ENCODE measurements at places on chromosomes 5 and 9.

DNA sequence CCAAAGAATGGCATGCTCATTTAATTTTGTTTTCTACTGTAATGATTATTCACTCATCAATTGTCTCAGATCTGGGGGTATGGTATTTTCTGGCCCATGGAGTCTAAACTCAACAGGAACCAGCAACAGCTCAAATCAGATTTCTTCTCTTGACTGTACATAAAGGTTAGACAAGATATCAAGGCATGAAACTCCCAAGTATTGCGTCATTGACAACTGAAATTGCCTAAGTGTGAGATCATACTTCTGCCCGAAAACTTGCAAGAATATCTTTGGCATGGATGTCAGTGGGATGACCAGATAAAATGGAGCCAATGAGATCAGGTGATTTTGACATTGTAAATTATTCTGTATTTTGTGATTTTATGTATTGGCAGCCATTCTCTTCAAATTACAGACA lies 141.7 kb upstream of the STK32A start:
- DNase-seq, result no peak

DNA sequence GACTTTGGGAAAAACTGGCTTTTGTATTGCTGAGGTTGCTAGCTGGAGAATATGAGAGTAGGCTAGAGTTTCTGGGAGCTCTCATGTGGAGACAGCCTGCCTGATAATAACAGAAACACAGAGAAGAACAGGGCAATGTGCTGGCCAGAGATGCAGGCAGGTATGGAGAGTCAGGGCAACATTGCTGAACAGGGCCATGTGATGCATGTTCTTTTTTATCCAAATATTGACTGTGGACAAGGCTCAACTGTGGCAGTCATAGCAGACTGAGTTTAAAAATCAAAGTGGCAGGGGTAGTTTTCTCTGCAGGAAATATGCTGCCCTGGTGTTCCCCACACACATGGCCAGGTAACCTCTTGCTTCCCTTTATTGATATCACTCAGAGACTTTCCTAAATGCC lies 381.1 kb downstream of the RASEF start:
- DNase-seq, result no peak

DNA sequence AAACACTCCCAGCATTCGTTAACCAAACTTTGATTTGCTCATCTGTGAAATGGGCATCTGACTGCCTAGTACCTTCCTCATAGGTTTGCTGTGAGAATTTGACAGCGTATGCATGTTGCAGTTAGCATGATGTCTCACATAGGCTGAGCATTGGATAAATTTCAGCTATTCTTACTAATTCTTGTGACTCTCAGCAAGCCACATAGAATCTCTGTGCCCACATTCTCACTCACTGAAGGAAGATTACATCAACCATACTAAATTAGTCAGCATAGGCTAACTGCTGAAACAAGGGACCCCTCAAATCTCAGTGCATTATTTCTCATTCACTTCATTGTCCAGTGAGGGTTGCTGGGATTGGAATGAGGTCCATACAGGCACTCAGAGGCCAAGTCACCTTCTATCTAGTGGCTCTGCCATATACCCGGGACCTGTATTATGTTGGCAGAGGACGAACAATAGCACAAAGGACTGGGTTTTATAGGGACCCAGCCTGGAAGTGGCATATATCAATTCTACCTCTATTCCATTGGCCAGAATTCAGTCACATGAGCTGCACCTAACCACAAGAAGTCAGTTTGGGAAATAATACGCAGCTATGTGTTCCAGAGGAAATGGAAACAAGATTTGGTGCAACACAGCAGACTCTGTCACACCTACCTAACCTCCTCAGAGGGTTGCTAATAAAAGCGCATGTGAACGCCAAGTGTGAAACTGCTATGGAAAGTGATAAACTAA lies 4.2 kb upstream of the PTGER4 start:
- no peak for DNase-seq

DNA sequence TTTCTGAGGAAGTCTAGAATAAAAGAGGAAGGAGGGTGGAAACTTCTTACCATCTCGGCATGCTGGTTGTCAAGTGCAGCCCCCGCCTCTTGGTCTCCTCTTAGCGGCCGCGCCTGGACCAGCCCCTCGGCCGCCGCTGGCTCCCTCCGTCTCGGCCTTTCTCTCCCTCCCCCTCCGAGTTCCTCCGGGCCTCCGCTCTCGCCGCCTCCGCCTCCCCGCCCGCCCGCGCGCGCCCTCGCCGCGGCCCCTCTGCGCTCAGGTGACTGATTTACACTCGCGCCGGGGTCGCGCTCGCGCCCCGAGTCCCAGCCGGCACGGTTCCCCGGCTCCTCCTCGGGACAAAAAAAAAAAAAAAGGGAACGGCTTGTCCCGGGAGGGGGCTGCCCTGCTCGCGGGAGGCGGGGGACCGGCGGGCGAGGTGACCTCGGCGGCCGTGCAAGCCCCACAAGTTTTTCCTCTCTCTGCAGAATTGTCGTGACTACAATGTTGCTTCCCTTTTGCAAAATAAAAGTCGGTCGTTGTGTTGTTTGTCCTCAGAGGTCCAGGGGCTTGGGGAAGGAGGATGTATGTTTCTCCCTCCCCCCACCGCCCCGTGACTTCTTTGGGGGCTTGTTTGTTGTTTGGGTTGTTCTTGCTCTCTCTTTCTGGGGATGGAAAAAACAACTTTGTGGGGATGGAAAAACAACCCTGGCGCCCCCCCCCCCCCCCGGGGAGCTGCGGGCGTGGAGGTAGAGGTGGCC lies at the start of gene BNC2:
Gene BNC2, minus strand, starts transcription at position 75 of the 740 bp plus-strand sequence. Its CDS starts 22 bp downstream, at position 53.
- DNase-seq, result no peak

DNA sequence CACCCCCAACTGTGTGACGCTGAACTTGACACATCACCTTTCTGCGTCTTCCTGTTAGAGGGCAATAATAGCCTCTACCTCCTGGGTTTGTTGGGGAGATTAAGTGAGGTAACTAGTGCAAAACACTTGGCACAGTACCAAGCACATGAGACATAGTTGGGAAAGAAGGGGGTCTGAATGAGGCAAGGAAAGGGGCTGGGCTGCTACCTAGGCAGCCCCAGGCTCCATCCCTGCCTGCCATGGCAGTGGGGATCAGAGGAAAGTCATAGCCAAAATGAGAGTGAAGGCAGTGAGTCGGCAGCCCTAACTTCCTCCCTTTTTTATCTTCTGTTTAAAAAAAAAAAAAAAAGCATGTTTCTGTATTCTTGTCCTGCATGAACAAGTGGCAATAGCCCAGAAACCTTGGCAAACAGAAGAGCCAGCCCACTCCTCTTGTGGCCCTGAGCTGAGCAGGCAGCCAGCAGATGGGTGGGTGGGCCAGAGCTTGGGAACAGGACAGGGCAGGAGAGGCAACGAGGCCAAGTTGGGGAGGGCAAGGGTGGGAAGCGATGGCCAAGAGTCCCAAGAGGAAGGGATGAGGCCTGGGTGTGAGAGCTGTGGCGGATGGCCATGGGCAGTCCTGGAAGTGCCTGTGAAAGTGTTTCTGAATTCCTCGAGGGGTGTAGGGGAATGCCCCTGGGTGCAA lies 11.4 kb downstream of the CAMK2A start:
- no peak for DNase-seq

DNA sequence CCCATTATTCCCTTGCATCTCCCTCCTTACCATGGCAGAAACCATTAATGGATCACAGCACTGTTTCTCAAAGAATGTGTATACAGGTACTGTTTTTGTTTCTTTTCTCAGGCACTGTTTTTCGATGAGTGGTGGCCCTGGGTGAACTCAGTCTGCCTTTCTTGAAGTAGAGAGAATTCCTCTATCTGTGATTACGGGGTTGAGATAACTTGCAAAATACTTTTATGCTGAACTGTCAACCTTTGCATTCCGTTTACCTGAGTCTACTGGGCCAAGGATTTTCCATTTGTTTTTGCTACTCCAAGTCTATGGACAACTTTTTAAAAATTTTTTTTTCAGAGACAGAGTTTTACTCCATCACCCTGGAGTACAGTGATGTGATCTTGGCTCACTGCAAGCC lies 82.7 kb upstream of the CLINT1 start:
- DNase-seq, result no peak

- DNase-seq, result no peak
Measured at GRCh38 chr9:893115-893514, 51.6 kb downstream of the DMRT1 start.

DNA sequence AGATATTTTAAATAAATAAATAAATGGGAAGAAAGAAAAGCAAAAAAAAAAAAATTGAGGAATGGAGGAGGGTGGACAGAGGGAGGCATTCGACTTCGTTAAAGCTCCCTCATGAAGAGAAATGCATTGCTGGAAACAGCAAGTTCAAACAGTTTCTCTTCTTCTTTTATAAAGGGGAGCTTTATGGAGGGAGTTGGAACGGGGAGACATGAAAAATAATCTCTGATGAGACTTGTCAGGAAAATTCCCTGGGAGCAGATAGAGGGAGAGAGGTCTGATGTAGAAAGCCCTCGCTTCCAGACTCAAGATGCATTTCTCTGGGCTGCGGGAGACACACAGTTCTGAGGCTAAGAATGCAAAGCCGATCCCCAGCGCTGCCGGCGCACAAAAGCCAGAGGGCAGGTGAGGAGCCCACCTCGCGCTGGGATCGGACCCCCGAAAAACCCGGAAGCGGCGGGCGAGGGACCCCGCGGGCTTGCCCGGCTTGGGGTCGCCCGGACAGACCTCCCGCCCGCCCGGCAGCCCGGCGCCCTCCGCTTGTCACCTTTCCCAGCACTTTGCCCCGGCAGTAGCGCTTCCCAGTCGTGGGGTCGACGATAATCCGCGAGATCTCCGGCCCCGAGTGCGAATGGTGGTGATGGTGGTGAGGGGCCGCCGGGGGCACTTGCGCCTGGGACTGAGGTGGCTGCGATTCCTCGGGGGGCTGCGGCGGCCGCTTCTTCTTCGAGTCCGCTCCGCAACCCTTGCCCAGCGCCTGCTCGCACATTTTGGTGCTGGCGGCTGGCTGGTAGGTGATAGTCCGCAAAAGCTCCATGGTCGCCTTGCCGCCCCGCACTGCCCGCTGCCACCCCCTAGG lies 512 bp downstream of the PLK2 start:
- DNase-seq, result no peak

DNA sequence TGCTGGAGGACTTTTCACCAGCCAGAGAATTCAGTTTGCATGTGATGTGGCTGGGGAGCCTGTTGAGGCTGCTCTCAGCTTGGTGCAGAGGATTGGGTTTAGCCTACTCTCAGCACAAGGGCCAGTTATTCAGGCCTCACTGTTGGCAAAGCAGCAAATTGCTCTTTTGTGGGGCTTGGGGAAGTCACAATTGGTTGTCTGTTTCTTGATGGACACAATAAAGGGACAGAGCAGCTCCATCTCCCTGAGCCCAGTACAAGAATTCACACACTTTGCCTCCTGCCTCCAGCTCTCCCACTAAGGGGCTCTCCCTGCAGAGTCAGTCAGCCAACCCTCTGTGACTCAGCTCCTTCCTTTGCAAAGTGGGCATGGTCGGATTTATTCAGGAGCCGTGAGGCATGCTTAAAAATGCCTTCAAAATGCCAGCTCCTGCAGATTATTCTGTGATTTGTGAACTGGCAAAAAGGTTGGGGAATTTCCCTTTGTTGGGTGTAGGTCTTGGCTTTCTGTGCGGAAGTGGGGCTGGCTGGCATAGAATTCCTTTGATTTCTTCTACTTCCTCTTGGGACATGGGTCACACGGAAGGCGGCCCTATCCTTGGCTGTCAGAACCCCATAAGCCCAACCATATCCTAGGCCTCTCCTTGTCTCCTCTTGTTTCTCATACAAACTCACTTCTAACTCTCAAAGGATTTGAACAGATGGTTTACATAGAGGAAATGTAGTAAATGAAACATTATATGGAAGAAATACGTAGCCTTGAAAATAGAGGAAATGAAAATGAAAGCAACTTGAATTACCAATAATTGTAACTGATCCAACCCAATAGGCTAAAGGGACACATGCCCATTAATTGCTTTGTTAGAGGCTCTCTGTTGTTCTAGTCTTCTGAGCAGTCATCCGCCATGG lies 118.7 kb upstream of the CD180 start:
- DNase-seq, result no peak

GRCh38 chr9:130450344-130451003 lies 5.7 kb downstream of the ASS1 start:
- no peak for DNase-seq

- DNase-seq, result no peak
Measured at GRCh38 chr9:2717385-2717784, at the start of gene KCNV2. TSS of gene KCNV2 (plus strand) at chr9:2717510. CDS start at chr9:2717740, 230 bp downstream.

GRCh38 chr5:126777257-126777974 lies 480 bp downstream of the LMNB1 start:
- peak; percentile 80 for DNase-seq

GRCh38 chr5:17154211-17154996 lies 63.0 kb upstream of the BASP1 start:
- no peak for DNase-seq

DNA sequence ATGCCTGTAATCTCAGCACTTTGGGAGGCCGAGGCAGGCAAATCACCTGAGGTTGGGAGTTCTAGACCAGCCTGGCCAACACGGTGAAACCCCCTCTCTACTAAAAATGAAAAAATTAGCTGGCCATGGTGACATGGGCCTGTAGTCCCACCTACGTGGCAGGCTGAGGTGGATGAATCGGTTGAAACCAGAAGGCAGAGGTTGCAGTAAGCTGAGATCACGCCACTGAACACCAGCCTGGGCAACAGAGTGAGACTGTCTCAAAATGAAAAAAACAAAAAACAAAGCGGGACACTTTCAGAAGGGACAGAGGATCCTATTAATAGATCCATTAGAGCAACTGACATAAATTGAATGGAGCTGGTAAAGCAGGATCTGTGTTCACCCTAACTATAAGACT lies 89.6 kb upstream of the SGCD start:
- no peak for DNase-seq

DNA sequence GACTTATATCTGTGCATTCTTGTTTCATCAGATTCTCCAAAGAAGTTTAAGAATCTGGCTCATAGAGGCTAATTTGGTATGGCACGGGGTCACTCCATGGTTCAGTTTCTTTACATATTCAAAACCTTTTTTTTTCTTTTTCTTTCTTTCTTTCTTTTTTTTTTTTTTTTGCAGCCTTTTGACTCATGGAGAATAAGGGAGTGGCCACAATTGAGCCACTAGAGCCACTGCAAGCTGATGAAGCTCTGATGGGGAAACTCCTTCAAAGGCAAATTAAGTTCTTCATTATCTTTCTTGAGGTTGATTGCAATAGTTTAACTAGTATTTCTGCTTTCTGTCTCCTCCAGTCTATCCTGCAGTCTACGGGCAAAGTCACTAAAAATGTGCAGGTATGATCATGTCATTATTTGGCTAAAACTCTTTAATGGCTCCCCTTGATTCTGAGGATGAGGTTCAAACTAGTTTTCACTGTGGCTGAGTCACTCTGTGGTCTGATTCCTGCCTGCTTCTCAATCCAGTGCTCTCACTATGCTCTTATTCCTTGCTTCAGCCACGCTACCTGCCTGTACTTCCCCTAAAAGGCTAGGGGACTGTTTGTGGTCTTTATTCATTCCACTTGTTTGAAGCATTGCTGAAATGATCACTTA lies 93.5 kb upstream of the RIOK2 start:
- no peak for DNase-seq
